ENCODE measurements at places on chromosomes 4 and X.

- no peak for DNase-seq
These were observed 18.6 kb upstream of the SUPT20HL1 start for GRCh38 chrX:24341795-24342194.

DNA sequence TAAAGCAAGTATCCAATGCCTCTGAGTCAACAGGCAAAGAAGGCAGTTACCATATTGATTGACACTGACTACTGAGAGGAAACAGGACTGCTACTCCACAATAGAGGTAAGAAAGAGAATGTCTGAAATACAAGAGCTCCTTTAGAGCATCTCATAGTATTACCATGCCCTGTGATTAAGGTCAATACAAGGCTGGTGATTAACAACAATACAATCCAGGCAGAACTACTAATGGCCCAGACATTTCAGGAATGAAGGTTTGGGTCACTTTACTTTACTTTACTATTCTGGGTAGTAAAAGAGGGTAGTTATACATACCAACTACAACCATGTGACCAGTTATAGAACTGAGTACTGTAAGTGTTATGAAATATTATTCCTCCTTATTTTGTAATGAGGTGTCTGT lies 44.5 kb downstream of the BRWD3 start:
- no peak for DNase-seq

GRCh38 chr4:17168571-17168970 lies 270.1 kb upstream of the LDB2 start:
- DNase-seq = no peak

DNA sequence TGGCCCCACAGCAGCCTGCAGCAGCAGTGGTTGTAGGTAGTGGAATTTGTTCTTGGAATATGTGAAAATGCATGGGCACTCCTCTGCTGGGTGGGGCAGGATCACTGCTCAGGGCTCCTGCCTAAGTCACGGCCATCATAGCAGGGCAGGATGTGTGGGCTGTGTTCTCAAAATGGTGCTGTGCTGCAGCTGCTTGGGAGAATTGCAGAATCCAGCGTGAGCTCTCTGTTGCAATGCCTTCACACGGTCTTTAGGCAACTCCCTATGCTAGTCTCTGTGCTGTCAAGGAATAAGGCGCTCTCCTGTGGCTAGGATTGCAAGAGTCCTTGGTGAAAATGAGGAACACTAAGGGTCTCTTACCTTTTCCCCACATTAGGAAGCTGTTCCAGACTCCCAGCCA lies 42.9 kb downstream of the F8 start:
- DNase-seq = no peak

DNA sequence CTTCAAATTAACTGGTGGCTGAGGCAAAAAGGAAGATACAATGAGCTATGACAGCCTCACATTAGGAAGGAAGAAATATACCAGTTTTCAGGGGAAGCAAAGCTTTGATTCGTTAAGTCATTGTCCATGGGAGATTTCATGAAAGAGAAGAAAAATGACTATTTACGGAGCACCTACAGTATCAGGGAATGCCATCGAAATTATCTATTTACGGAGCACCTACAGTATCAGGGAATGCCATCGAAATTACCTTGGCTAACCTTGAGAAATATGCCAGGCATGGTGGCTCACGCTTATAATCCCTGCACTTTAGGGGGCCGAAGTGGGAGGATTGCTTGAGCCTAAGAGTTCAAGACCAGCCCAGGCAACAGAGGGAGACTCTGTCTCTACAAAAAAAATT lies 28.5 kb upstream of the IQSEC2 start:
- DNase-seq = no peak

- no peak for DNase-seq
These were observed 94.6 kb upstream of the FTHL17 start for GRCh38 chrX:31166416-31166815.

DNA sequence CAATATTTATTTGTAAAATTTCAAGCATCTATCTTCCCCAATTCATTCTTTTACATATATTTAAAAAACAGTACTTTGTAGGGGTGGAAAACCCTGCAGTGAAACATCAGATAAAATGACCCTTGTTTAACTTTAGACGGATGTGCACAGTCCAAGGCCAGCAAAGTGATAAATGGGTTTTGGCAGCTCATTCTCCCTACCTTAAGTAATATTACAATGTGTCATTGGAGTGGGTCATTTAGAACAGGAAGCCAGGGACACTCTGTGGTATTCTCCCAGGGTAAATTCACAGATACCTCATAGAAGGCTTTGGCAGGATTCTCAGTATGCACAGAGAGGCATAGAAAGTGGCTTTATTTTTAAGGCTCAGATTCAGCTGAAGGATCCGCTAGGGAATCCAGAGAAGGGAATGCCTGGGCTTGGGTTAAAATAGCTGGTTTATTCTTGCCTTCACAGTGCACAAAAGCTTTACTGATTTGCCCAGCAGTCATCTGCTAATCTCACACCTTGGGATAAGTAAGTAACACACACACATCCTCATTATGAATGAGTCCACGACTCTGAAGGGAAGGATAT lies 206.7 kb downstream of the RASL11B start:
- no peak for DNase-seq

- no peak for DNase-seq
These were observed 1295.8 kb upstream of the AGA start for GRCh38 chr4:178738026-178738425.

DNA sequence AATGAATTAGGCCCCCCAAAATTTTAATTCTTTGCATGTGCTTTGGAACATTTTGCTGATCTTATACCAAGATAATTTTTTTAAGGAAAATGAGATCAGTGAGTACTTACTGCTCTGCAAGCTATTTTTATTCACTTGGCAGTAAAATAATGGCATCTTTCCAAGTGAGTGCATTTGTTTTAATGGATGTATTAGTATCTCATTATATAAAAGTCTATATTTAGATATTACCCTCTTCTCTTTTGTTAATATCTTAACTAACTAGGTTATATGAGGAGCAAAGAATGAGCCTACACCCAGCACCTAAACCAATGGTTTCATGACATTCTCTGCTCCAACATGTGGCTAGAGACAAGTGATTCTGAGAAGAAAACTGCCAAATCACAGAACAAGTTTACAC lies 21.1 kb upstream of the ARAF start:
- DNase-seq = no peak

DNA sequence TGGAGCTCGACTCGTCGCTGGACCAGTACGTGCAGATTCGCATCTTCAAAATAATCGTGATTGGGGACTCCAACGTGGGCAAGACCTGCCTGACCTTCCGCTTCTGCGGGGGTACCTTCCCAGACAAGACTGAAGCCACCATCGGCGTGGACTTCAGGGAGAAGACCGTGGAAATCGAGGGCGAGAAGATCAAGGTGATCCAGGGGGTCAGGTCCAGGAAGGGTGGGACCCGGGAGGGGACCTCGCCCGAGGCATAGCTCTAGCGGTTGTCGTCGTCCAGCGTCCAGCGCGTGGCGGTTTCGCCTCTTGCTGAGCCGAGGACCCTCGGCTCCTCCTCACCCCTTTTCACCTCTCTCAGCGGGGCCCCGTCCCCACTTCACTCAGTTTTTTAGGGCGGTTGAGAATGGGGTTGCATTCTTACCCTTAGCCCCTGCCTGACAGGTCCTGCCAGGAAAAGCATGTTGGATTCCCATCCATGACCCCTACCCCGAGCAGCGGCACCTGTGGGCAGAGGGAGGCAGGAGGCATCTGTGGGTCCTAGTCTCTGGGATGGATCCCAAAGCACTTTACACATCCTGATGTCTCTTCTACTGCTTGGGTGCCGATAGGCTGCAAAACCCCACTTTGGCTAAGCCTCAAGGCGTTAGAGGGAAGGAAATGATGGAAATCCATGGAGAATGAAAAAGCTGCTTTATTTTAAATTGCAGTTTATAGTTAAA lies 524 bp downstream of the RAB33A start:
- no peak for DNase-seq

DNA sequence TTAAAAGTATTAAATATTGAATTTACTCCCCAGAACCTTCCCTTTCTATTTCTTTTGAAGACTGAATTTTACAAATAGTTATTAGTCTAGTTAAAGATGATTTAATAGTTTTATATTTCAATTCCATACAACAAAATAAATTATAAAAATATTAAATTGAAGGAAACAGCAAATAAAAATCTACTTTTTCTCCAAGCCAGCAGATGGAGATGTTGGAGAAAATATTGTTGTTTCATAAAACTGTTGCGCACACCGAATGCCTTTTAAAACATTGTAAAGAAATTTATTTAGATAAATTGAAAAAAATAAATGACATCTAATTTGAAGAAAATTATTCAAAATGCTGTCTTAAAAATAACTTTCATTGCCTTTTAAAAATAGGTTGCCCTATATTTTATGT lies 5.5 kb downstream of the GRIA2 start:
- DNase-seq = no peak

DNA sequence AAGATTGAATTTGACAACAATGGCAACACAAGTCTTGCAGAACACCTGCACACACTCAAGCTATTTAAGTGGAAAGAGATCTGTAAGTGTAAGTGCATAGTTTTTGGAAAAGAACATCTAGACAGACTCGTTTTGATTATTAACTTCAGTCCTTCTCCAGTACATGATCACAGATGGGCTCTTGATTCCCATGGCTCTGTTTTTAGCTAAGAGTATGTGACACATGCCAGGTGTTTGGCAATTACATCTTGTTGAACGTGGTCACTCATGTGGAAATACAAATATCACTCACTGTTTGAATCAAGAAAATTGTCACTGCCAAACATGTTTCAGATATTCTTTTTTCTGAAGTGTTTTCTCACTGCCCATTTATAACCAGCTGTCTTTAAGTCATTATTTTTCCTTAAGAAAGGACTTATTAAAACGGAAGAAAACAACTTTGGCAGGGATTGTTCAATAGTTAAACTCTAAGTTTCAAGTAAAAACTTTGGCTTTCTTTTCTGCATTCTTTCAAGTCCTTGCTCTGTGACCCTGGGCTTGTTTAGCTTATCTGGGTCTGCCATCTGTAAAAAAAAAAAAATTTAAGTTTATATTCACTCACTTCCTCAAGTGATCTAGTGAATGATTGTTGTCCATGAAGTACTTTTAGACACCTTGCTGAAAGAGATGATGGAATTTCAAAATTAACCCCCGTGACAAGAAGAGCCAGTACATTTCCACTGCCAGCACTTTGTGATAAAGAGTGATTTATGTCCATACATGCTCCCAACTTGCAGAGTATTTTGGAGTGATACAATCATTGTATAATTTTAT lies 125.4 kb downstream of the ATXN3L start:
- no peak for DNase-seq

- no peak for DNase-seq
These were observed 7.7 kb downstream of the ABCD1 start for GRCh38 chrX:153732401-153732800.

- no peak for DNase-seq
These were observed 38.0 kb upstream of the COX7B2 start for GRCh38 chr4:46946919-46947536.

DNA sequence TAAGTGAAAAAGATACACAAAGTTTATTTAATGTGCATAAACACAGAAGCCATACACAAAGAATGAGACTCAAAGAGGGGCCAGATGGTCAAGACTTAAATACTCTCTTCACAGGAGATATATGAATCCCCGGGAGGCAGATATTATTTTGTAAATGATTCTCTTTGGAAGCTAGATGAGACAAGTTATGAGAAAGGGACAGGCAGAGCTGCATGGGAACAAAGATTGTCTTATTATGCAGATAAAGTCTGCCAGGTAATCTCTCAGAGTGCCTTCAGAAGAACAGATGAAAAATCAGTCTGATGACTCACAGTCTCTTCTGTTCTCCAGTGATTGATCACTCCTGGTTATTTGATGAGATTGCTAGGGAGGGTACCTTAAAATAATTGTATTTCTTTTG lies 89.0 kb downstream of the NAF1 start:
- no peak for DNase-seq

DNA sequence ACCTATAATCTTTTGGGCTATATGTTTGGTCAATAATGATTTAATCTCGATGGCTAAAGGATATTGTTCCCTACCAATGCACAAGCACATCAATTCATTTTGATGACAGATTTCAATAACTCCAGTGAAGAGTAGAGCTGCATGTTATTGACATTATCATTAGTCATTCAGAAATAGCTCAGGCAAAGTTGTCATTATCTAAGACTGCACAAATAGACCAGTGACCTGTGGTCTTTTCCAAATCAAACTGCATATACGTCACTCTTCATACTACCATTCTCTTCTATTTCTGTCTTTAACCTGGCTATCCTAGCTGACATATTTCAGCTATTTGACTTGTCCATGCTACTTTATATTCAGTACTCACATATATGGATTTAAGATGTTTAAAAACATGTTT lies 1050.8 kb downstream of the C4orf33 start:
- no peak for DNase-seq

- no peak for DNase-seq
These were observed 145.9 kb upstream of the ZFP42 start for GRCh38 chr4:187849556-187850225.

GRCh38 chr4:71217688-71218087 lies 121.1 kb upstream of the SLC4A4 start:
- no peak for DNase-seq

- no peak for DNase-seq
These were observed 137.8 kb downstream of the FBXW7 start for GRCh38 chr4:152398060-152398459.

DNA sequence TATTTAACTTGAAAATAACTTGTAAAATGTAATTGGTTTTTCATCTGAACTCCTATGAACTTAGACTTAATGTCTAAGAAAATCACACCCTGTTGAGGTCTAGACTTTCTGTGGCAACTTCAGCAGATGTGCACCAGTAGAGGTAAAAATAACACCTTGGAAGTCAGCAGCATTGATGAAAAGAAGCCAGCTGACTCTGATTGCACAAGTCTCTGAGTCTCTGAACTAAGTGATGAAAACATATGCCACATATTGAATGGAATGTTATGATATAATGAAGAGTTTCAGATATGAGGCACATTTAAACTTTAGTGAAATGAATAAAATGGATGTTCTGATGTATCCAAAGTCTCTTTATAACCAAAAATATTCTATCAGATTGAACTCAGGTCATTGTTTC lies 155.4 kb downstream of the GPM6A start:
- DNase-seq = no peak

DNA sequence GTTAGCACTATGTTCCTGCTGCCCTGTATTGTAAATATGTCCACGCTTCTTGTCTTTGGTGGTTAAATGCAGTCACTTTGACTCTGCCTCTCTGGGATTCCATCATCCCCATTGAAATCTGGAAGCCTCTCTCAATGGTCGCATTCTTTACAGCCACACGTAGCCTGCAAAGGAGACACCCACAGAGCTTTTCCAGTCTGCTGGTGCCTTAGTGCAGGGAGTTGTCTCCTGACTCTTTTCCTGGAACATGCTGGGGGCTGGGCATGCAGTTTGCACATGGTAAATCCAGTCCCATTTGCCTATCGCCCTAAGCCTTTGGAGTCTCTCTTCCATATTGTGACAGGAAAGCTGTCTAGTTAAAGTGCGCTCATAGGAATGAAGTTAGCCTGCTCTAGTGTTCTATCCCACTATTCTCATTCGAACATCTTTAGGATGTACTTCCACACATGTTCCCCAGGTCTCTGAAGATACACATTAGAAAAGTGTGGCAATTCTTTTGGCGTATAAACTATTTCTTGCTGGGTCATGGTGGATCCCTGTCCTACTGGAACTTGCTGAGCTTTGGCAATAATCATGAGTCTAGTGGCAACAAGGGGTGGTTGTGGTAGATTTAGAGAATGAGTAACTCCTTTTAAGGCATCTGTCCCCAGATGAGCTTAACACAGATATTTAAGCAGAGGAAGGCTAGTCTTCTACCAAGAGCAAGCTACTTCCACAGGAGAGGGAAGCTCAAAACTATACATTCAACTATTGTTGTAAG lies 33.7 kb downstream of the COQ2 start:
- DNase-seq = no peak

All from vagina (tissue), 2 donors.